ENCODE measurements at places on chromosomes 1 and 21. TPM values are rescaled to one million over a fixed set of nuclear protein-coding genes. Genes with fewer than 3 reads are reported as not detected.

GRCh38 chr21:39386194-39386593, 37.3 kb upstream of the HMGN1 start:
- H3K4me3 ChIP-seq, result no peak overlapping the region
- H3K27me3 ChIP-seq, result no peaks in the 10 kb centered on the region
- no peak for DNase-seq

- H3K27ac ChIP-seq, result no peak overlapping the region
- DNase-seq, result no peak
- no peak overlapping the region for H3K4me3 ChIP-seq
These were observed 93.5 kb downstream of the PRKAB2 start for GRCh38 chr1:147078606-147079399.

GRCh38 chr1:153790313-153790965, 15.2 kb downstream of the SLC27A3 start:
- no peaks in the 10 kb centered on the region for H3K4me1 ChIP-seq
- no peak overlapping the region for H3K4me3 ChIP-seq
- H3K27ac ChIP-seq, result no peak overlapping the region
- no peak for DNase-seq
- H3K36me3 ChIP-seq, result no peaks in the 10 kb centered on the region

DNA sequence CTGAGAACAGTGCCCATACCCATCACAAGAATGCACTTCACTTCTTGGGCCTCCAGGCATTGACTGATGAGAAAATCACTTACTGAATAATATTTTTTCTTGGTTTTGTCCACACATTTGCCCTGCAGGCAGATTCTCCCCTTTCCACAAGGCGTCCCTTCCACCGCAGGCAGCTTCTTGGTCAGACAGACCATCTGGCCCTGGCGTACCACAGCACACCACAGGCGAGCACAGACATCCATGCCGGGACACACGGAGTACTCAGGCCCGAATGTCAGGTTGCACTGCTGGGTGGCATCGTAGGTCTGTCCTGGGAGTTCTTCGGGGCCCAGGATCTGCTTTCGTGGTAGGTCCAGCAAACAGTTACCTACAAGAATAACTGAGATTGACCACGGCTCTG, 32.5 kb downstream of the ADAMTS5 start:
- no peak for DNase-seq
- H3K36me3 ChIP-seq, result no peaks in the 10 kb centered on the region

OSCP1 gene
- total RNA-seq, result 7.3 TPM

MROH9 gene
- total RNA-seq, result not detected

TTC39A gene
- 12.3 TPM for total RNA-seq

ARHGAP29 gene
- total RNA-seq, result 166 TPM
